ENCODE measurements at places on chromosomes 6 and 20.
A peak's percentile ranks its signal among the peaks of the same experiment; 100 is the strongest.

- DNase-seq: peak; percentile 51
Measured at GRCh38 chr20:31674895-31675827, 37.4 kb downstream of the COX4I2 start.

- no peak for DNase-seq
Measured at GRCh38 chr6:105488516-105489215, 85.8 kb upstream of the PREP start.

GRCh38 chr20:1363522-1363921, 29.3 kb downstream of the FKBP1A start:
- DNase-seq: no peak

DNA sequence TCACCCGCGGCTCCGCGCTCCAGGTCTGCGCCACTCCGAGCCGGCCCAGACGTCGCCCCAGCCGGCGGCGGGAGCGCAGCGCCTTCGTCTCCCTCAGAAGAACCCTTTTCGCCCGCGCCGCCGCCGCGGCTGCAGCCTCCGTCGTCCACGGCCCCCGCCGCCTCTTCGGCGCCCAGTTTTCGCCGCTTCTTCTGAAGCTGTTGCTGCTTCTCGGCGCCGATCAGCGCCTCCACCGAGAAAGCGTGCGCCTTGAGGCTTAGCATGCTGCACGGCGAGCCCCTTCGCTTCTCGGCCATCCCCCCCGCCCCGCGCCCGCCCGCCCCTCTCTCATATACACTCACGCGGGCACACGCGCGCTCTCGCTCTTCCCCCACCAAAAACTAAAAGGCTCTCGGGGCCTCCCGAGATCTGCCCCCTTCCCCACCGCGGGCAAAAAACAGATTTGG, 489 bp downstream of the TBX18 start:
- no peak for DNase-seq

DNA sequence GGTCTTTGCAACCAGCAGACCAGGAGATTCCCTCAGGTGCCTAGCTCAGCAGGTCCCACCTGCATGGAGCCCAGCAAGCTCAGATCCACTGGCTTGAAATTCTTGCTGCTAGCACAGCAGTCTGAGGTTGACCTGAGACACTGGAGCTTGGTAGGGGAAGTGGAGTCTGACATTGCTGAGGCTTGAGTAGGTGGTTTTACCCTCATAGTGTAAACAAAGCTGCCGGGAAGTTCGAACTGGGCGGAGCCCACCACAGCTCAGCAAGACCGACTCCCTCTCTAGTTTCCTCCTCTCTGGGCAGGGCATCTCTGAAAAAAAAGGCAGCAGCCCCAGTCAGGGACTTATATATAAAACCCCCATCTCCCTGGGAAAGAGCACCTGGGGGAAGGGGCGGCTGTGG, 34.3 kb downstream of the PRSS35 start:
- DNase-seq: no peak

GRCh38 chr20:25444556-25444955, 37.1 kb downstream of the GINS1 start:
- no peak for DNase-seq

GRCh38 chr6:56259234-56260077, 12.1 kb upstream of the COL21A1 start:
- DNase-seq: no peak

GRCh38 chr6:156166093-156166492, 611.1 kb upstream of the ARID1B start:
- DNase-seq: no peak

DNA sequence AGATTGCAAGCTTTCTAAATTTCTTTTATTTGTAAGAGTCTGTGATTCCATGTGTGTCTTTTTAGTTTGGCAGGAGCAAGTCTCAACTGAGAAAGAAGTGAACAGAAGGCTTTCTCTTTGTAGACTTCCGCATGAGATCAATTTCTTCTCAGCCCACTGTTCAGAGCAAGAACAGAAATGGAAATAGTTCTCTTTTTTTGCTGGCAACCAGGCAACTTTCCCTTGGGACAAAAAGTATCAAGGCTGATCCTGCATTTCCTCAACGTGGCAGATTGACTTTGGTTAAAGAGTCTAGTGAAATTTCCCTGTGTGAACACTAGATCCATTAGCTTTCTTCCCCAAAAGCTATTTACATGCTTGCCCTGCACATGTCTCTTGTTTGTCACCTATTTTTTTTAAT, 46.8 kb upstream of the JAG1 start:
- no peak for DNase-seq

DNA sequence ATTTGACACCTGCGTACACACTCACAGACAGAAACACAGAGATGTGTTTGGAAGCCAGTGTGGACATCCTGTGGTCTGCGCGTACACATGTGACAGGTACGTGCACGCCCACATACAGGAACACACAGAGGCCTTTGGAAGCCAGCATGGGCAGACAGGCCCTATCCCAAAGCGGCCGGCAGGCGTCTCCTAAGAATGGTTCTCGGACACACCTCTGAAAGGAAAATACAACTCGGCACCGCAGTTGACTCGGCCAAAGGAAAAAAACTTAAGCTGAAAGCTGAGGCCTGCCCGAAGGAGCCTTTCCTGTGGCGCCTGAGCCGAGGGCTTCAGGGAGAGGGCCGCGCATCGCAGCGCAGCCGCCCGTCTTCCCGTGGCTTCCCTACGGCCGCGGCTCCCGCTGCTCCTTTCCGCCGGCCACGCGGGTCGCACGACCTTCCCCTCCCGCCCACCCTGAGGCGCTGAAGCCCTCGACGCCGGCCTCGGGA, 1.4 kb upstream of the CEP43 start:
- DNase-seq: peak; percentile 10

DNA sequence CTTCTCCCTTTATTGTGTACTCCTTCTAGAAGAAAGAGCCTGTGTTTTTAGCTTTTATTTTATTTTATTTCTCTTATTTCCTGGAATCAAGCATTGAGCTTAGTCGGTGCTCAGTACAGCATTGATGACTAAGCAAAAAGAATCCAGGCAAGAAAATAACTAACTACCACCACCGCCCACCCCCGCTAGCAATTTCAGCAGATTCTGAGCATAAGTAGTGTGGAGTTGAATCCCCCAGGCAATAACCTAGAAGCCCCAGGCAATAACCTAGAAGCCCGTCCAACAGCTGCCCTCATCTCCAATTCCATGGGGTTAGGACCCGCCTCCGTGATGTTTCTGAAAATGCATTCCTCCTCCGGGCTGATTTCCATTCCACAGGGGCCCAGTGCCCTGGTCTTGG, 258.0 kb upstream of the TAB2 start:
- DNase-seq: no peak

- peak; percentile 30 for DNase-seq
Measured at GRCh38 chr20:51500311-51500710, 42.2 kb downstream of the NFATC2 start.

DNA sequence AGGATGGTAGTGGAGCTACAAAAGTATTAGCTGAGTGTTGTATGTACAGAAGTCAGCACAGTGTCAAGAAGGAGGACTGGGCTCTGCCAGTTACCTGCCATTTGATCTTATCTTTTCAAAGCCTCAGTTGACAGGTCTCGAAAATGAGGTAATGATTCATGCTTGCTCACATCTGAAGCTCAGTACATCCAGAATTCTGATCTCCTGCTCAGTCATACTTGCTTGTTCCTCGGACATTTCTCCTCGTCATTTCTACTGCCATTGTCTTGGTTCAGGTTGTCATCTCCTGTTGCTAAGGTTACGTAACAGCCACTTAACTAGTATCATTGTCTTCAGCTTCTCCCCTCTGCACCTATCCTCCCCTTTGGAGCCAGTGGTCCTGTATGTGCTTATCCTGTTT, 89.5 kb downstream of the SLX4IP start:
- DNase-seq: no peak

DNA sequence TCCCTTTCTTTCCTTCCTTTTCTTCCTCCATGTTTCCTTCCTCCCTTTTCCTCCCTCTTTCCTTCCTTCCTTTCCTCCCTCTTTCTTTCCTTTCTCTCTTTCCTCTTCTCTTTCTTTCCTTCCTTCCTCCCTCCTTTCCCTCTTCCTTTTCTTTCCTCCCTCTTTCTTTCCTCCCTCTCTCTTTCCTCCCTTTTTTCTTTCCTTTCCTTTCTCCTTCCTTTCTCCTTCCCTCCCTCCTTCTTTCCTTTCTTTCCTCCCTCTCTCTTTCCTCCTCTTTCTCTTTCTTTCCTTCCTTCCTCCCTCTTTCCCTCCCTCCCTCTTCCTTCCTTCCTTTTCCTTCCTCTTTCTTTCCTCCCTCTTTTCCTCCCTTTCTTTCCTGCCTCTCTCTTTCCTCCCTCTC, 86.3 kb upstream of the FERMT1 start:
- no peak for DNase-seq
